ENCODE measurements at places on chromosomes 1 and 21.

- no peak for DNase-seq
Measured at GRCh38 chr1:118588566-118588965, 399.6 kb downstream of the TBX15 start.

DNA sequence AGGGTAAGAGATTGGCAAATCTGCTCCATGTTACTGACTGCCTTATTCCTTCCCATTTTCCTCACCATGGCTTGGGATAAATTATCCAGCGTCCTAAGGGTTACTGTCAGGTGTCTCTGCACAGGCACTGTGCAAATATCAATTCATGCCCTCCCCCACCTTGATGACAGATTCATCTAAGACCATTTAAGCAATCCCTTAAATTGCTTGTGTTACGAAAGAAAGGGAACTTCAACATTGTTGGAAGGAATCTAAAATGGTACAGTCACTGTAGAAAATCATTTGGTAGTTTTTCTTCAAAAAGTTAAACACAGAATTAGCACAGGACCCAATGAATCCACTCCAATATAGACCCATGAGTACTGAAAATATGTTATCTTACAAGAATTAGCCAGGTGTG, 17.6 kb upstream of the MTARC2 start:
- no peak for DNase-seq

DNA sequence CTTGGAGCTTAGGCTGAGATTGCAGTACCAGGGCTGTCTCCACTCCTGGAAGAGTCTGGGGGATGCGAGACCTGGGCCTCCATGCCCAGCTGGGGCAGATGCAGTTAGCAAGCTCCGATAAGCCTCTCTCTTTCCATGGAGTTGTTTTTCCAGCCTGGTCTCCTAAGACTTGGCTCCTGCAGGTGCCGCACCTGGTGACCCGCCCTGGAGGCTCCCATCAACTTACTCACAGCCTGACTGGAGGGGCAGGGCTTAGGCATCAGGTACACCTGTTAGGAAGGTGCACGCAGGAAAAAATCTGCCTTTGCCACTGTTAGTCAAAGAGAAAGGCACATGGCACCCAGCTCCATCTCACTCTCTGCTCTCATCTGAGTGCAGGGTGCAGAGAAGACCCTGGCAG, 198.1 kb upstream of the TMEM51 start:
- no peak for DNase-seq

DNA sequence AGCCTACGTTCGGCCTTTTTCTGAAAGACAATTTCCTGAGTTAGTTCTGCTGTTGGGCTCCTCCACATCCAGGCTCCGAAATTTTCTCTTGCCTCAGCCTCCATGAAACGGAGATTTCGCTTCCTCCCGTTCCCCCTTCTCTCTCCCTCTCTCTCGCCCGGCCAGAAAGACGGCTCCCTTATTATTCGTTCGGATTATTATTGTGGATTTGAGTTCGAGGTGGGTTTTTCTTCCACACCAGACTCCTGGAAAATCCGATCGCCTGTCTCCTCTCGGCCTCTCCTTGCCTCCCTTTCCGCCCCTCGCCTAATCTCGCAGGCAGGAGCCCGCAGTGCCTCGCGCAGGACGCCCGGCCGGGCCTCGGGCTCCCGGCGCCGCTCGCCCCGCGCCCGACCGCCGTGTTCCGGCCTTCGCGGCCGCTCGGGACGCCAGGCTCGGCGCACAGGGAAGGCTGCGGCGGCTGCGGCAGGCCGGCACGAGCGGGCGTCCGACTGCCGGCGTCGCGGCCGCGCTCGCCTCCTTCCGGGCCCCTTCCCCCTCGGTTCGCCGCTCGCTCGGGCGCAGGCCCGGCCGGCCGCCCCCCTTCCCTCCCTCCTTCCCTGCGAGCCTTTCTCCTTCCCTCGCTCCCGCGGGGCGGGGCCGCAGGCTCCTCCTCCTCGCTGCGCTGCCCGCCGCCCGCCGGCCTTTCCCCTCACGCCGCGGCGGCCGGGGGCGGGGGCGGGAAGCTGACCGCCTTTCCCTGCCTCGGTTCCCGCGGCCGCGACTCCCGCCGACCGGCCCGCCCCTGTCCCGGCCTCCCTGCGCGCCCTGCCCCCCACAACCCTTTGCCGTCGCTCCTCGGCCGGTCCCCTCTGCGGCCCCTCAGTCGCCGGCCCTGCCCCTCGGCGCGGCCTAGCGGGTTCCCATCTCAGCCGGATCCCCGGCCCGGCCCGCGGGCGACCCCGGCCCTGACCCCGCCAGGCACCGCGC, at the start of gene ARHGEF11:
Gene ARHGEF11 (minus strand): TSS at position 493 of the 969 bp plus-strand sequence. CDS start 1,412 bp downstream, outside the sequence.
- DNase-seq: peak; percentile 94

GRCh38 chr1:202106340-202107254, 16.1 kb upstream of the GPR37L1 start:
- peak; percentile 49 for DNase-seq

GRCh38 chr1:11842154-11843041, 5.2 kb downstream of the NPPA start:
- DNase-seq: peak; percentile 30

GRCh38 chr1:226337276-226337875, 28.4 kb upstream of the LIN9 start:
- no peak for DNase-seq

- no peak for DNase-seq
Measured at GRCh38 chr1:163459539-163459938, 137.8 kb downstream of the NUF2 start.

GRCh38 chr1:26181586-26182382, 4.5 kb downstream of the CNKSR1 start:
- DNase-seq: no peak

GRCh38 chr1:205595861-205596260, 36.0 kb downstream of the ELK4 start:
- DNase-seq: no peak

GRCh38 chr1:213183036-213183672, 132.1 kb downstream of the RPS6KC1 start:
- no peak for DNase-seq

DNA sequence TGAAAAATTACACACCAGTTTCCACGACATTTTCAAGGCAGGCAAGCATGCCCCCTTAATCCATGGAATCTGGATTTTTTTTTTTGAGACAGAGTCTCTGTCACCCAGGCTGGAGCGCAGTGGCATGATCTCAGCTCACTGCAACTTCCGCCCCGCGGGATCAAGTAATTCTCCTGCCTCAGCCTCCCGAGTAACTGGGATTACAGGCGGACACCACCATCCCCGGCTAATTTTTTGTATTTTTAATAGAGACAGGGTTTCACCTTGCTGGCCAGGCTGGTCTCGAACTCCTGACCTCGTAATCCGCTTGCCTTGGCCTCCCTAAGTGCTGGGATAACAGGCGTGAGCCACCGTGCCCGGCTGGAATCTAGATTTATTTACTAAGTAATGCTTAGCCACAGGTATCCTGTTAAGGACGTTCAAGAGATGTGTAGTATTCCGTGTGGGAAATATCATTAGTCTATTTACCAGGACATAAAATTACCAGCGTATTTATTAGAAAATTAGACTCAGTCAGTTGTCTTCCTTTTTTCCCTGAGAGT, 2.5 kb downstream of the IFI44 start:
- no peak for DNase-seq

- DNase-seq: no peak
Measured at GRCh38 chr1:174976436-174977108, 23.2 kb upstream of the CACYBP start.

DNA sequence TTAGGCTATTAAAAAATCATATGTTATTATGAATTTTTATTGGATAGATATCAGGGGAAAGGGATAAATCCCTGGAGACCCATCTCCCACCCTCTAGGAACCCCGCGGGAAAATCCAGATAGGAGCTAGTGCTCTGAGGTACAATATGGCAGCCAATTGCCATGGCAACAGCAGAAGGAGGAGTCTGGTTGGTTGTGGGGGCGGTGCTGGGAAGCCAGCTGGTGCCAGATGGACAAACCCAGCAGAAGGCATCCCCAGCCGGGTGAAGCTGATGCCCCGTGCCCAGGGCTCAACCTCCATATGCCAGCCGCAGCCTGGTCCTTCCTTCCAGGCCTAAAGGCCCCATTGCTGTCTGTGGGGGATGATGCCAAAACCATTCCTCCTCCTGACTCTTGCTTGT, 38.3 kb downstream of the RHBG start:
- peak; percentile 77 for DNase-seq

GRCh38 chr1:88394958-88395357, 289.1 kb upstream of the PKN2 start:
- peak; percentile 12 for DNase-seq

DNA sequence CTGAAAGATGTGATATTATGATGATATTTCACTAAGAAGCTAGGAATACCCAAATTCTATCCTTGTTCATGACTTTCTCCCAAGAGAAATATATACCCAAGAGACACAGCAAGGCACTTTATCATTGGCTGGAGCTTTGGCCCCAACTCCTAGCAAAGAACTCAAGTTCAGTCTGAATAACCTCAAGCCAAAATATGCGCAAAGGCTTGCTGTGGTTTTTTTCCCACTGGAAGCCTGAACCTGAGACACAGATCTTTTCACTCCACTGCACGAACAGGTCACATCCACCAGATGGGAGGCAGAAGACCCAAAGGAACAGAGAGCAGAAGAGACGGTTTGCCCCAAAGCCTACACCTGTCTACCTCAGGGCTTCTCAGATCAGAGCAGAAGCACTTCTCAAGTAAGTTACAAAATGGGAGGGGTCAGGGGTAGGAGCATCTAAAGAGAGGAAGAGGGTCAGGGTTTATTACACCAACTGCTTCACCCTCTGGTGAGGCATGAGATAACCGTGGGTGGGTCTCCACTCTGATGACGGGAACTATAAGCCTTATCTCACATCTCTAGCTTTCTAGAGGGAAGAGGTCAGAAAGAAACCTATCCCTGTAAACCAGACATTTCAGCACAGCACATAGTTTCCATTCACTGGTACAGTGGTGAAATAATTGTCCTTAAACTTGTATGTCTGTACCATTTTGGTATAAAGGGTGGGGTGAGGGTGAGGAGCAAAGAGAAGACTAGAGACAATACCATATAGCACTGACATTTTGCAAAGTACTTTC, 17.1 kb upstream of the CDC42BPA start:
- no peak for DNase-seq

- DNase-seq: no peak
Measured at GRCh38 chr1:41239988-41240610, 2.0 kb downstream of the SCMH1 start.

DNA sequence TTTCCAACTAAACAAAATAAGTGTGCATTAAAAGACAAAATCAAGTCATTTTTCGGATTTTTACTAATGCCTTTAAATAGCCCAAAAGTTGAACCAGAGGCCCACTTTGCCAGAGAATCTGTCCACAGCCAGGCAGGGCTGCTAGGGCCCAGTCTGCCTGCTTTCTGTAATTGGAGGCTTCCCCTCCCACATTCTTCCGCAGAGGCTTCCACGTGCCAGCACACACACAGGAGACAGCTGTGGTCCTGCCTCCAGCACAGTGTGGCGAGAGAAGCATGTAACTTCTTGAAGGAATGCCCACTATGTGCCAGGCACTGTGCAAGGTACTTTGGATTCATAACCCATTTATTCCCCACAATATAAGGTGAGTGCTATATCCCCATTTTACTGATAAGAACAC, 11.3 kb upstream of the PDZK1IP1 start:
- DNase-seq: no peak

GRCh38 chr1:20361401-20361800, 70.7 kb downstream of the VWA5B1 start:
- no peak for DNase-seq

DNA sequence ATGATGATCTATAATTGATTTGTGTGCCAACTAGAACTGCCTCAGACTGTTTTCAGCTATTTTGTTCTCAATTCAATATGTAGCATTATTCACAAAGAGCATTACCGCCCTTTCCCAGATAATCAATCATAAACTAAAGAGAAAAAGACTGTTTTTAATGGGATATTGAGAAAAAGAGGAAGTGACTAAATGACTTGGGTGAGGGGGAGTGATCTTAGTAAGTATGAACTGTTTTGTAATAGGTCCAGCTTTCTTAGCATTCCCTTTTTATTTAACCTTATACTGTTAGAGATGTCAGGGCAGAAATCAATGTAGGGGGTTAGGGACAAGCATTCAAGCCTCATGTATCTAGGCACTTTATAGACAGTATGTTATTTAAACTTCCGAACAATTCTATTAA, 157.8 kb upstream of the DPYD start:
- no peak for DNase-seq

DNA sequence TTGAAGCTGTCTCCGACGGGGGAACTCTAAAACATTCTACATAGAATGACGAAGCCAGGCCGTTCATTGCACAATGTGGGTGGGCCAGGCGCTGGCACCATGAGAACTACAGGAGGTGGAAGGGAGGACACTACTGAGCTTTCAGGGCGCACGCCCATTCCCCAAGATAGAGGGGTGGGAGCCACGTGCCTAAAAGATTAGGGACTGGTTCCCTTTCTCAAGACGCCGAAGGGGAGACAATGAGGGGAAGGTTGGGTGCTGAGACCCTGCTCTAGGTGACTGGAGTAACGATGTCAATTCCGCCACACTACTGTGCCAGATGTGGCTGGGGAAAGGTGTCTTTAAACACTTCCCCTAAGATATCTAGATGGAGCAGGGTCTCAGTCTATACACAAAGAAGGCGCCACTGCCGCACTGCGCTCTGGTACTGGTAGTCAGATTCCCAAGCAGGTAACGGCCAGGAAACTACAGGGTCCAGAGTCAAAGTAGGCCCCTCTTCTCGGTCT, 782 bp downstream of the CSDE1 start:
- DNase-seq: peak; percentile 40

DNA sequence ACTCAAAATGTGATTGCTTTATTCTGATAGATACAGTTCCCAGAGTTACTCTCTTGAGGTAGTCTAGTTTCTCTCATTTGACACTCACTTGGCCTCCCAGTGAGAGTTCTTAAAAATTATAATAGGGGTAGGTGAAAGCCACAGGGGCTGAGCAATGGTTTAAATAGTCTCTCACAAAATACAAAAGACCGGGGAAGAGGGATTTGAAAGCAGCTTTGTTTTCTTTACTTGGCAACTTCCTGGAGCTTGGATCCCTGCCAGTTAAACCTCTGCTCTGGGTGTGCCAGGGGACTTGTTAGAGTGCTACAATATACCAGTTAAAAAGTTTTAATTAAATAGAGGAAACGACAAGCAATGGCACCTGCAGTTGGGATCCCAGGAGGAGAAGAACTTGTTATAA, 31.7 kb downstream of the OR13G1 start:
- peak; percentile 56 for DNase-seq

- peak; percentile 30 for DNase-seq
Measured at GRCh38 chr1:109628540-109629321, 9.1 kb downstream of the AMPD2 start.

- no peak for DNase-seq
Measured at GRCh38 chr1:85199667-85200462, 951 bp downstream of the SYDE2 start.

DNA sequence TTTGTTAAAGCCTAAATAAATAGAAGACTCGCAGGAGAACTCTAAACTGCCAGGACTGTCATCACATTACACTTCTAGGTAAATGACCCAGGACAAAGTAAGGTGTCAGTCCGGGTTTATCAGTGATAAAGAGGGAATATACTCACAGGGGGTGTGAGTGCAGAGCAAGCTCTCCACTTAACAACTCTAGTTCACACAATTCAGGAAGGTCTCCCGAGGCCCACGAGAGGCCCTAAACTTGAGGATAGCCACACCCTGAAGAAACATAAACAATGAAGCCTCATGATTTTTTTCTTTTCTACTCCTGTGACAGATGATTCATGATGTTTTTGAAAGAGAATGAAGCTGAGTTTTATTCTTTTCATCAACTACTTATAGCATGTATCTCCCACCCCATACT, 65.6 kb upstream of the EXO1 start:
- DNase-seq: no peak

- no peak for DNase-seq
Measured at GRCh38 chr1:154940651-154941194, 4.2 kb upstream of the PMVK start.

GRCh38 chr1:193342811-193343210, 156.4 kb upstream of the B3GALT2 start:
- DNase-seq: no peak
